Small intestine (tissue), 16 donors: ENCODE measurements at places on chromosomes 1 and 21.
A peak's percentile ranks its signal among the peaks of the same experiment; 100 is the strongest.

- H3K4me1 ChIP-seq, result no peaks in the 10 kb centered on the region
- no peak overlapping the region for H3K4me3 ChIP-seq
- no peaks in the 10 kb centered on the region for H3K27me3 ChIP-seq
- no peak overlapping the region for H3K27ac ChIP-seq
Measured at GRCh38 chr1:17027900-17028299, 16.2 kb upstream of the ATP13A2 start.

DNA sequence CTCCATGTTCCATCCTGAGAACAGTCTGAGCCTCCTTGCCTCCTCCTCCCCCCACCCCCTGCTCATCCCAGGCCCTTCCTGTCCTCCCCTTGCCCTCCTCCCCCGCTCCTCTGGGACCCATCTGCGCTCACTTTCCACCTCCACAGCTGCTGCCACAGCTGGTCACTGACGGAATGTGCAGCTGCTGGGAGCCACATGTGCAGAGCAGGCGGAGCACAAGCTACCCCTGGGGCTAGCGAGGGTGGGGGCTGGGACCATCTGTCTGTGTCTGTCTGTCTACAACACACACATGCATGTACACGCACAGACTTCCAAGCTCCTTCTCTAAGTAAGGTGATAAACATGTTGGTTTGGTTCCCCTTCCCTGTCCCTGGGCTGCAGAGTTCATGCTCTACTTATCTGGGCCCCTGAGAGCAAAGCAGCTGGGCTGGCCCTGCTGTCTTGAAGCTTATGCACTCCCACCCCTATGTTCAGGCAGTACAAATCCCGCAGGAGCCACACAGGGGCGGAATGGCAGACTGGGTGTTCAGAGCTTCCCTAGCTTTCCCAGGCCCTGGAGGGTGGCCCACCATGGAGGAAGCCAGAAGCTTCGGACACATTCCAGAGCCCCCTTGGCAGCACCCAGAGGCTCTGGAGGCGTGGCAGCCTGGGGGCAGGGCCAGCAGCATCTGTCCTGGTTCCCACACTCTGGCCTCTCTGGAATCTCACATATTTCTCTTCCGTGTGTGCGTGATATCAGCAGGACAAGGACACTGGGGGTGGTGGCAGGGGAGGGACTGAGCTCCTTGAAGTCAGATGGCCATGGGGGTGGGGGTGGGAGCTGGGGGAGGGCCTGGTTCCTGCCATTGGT, 7.0 kb upstream of the HEYL start:
- H3K27me3 ChIP-seq, result peaks cover 16% of the 10 kb centered on the region
- H3K4me1 ChIP-seq, result no peaks in the 10 kb centered on the region
- H3K4me3 ChIP-seq, result no peak overlapping the region
- no peaks in the 10 kb centered on the region for H3K36me3 ChIP-seq
- no peak for DNase-seq
- no peak overlapping the region for H3K27ac ChIP-seq

DNA sequence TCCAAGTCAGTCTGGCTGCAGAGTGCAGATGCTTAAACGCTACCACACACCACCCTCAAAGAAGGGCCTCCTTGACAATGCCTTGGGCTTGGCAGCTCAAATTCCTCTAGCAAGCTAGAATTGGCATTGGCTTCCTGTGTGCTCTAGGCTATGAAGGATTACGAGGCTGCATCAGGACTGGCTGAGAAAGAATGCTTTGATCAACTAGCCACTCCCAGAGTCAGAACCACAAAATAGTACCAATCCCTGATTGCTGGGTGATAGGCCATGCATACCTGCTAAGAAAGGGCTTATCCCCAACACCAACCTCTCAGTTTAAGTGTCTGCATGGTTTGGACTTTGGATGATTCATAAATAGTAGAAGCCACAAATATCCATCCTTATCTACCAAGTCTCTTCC, 504.9 kb downstream of the OMA1 start:
- H3K27ac ChIP-seq, result no peak overlapping the region
- H3K4me3 ChIP-seq, result no peak overlapping the region
- peaks cover 2% of the 10 kb centered on the region for H3K27me3 ChIP-seq
- no peaks in the 10 kb centered on the region for H3K4me1 ChIP-seq

DNA sequence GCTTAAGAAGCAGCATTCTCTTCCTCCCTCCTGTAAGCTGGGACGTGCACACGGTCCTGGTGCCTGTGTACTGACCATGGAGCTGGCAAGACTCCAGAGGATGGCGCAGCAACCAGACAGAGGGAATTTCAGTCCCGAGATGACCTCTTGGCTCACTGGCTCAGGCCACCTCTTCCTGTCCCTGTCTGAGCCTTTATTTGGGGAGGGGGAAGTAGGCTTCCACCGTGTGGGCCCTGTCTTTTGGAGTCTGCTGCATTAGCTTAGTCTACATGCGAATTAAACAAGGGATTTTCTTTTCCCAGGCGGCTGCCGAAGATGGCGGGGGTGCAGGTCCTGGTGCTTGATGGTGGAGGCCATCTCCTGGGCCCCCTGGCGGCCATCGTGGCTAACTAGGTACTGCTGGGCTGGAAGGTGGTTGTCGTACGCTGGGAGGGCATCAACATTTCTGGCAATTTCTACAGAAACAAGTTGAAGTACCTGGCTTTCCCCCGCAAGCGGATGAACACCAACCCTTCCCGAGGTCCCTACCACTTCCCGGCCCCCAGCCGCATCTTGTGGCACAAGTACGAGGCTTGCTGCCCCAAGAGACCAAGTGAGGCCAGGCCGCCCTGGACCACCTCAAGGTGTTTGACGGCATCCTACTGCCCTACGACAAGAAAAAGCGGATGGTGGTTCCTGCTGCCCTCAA, 10.2 kb downstream of the IL24 start:
- no peak overlapping the region for H3K27ac ChIP-seq
- H3K27me3 ChIP-seq, result no peaks in the 10 kb centered on the region
- no peak for DNase-seq
- no peaks in the 10 kb centered on the region for H3K4me1 ChIP-seq

DNA sequence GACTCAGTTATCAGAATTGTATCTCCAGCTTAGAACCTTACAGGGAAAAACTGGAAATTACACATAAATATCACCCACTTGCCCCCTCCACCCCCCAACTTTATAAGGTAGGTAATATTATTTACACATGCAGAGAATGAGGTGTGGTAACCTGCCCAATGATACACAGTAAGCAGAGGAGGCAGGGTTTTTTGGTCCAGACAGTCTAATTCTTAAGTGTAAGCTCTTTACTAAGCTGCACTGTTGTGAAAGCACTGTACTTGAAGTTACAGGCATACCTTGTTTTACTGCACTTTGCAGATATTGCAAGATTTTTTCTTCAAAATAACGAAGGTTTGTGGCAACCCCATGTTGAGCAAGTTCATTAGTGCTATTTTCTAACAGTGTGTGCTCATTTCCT, 24.8 kb upstream of the MYOCOS start:
- no peaks in the 10 kb centered on the region for H3K4me1 ChIP-seq
- H3K36me3 ChIP-seq, result peaks cover 2% of the 10 kb centered on the region
- DNase-seq, result no peak
- no peaks in the 10 kb centered on the region for H3K27me3 ChIP-seq

GRCh38 chr1:13737398-13737797, 37.4 kb downstream of the PRDM2 start:
- no peak overlapping the region for H3K4me3 ChIP-seq
- H3K27ac ChIP-seq, result no peak overlapping the region
- H3K36me3 ChIP-seq, result peaks cover 6% of the 10 kb centered on the region
- DNase-seq, result peak; percentile 23
- peaks cover 3% of the 10 kb centered on the region for H3K4me1 ChIP-seq
- no peaks in the 10 kb centered on the region for H3K27me3 ChIP-seq

DNA sequence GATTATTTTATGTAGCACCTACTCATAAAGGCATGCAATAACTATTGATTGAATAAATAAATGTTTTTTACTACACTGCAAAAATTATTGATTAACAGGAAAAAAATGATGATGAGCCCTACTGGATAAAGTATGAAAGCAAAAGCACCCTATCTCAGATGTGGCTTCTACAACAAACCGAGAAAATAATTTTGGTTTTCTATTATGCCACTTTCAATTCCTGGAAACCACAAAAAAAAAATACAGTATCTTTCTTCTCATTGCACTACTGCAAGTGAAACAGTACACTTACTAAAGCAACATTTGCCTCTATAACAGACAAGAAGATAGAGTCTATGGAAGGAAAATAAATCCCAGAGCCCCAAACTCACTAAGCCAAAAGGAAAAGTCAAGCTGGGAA, 1882.4 kb downstream of the NCAM2 start:
- H3K4me1 ChIP-seq, result no peaks in the 10 kb centered on the region
- DNase-seq, result no peak
- H3K27me3 ChIP-seq, result no peaks in the 10 kb centered on the region
- no peak overlapping the region for H3K27ac ChIP-seq
- no peak overlapping the region for H3K4me3 ChIP-seq

DNA sequence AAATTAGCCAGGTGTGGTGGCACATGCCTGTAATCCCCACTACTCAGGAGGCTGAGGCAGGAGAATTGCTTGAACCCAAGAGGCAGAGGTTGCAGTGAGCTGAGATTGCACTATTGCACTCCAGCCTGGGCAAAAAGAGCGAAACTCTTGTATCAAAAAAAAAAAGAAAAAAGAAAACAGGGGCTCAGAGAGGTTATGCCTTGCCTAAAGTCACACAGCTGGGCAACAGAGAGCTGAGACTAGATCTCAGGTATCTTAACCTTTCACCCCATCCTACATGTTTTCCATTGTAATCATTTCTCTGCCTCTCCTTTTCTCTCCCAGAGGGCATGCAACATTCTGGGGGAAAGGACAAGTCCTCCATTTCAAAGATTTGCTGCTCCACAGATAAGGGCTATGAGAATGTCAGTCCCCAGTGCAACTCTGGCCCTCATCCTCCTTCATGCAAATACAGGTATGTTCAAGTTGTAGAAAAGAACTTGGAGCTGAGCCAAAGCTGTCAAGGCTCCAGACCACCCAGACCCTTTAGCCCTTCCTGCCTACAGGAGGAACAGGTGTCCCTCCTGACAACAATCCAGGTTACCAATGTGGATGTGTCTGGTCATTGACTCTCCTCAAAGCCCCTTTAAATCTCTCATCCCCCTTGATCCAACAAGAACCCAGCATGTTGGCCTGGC, 6.9 kb downstream of the SLC9A1 start:
- H3K4me1 ChIP-seq, result peaks cover 42% of the 10 kb centered on the region
- H3K27me3 ChIP-seq, result no peaks in the 10 kb centered on the region
- no peak for DNase-seq
- H3K27ac ChIP-seq, result no peak overlapping the region
- peaks cover 43% of the 10 kb centered on the region for H3K36me3 ChIP-seq

DNA sequence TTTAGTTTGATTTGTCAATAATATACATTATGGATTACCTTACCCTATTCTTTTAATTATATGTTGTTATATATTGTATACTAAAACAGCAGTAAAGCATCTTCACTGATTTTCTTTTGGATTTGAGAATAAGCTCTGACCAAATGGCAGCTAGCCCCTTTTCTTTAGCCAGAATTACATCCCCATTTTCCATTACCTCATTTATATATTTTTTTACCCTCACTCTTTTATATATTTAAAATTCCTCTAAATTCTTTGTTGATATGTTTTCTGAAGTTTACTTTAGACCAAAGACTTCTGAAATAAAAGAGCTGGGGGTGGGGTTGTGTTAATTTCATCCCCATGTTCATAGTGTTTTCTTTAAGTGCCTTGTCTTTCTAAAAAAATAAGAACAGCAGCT, 24.6 kb downstream of the ANGPTL1 start:
- no peak overlapping the region for H3K4me3 ChIP-seq
- no peak for DNase-seq
- H3K27ac ChIP-seq, result no peak overlapping the region
- peaks cover 3% of the 10 kb centered on the region for H3K36me3 ChIP-seq

GRCh38 chr1:67053535-67053784, 488 bp downstream of the SLC35D1 start:
- DNase-seq, result no peak
- peaks cover 9% of the 10 kb centered on the region for H3K4me1 ChIP-seq
- H3K27ac ChIP-seq, result peak overlapping the region; percentile 97
- H3K36me3 ChIP-seq, result peaks cover 5% of the 10 kb centered on the region
- H3K27me3 ChIP-seq, result no peaks in the 10 kb centered on the region

- H3K36me3 ChIP-seq, result no peaks in the 10 kb centered on the region
- no peak overlapping the region for H3K4me3 ChIP-seq
- peaks cover 2% of the 10 kb centered on the region for H3K4me1 ChIP-seq
- no peaks in the 10 kb centered on the region for H3K27me3 ChIP-seq
- no peak overlapping the region for H3K27ac ChIP-seq
- DNase-seq, result no peak
Measured at GRCh38 chr21:44462834-44463200, 7.5 kb downstream of the LRRC3 start.

GRCh38 chr1:161019751-161020495, 1.0 kb downstream of the F11R start:
- H3K4me1 ChIP-seq, result peaks cover 6% of the 10 kb centered on the region
- H3K4me3 ChIP-seq, result peak overlapping the region; percentile 61
- no peaks in the 10 kb centered on the region for H3K27me3 ChIP-seq
- peak overlapping the region; percentile 98 for H3K27ac ChIP-seq
- peaks cover 5% of the 10 kb centered on the region for H3K36me3 ChIP-seq

- peak overlapping the region; percentile 97 for H3K4me3 ChIP-seq
- peaks cover 22% of the 10 kb centered on the region for H3K36me3 ChIP-seq
- peak; percentile 40 for DNase-seq
- H3K4me1 ChIP-seq, result no peaks in the 10 kb centered on the region
- no peaks in the 10 kb centered on the region for H3K27me3 ChIP-seq
Measured at GRCh38 chr1:182389619-182390047, 2.0 kb downstream of the GLUL start.

GRCh38 chr1:21514245-21514644, 5.0 kb downstream of the ALPL start:
- peaks cover 3% of the 10 kb centered on the region for H3K4me1 ChIP-seq
- no peak overlapping the region for H3K4me3 ChIP-seq
- H3K27ac ChIP-seq, result no peak overlapping the region
- H3K27me3 ChIP-seq, result peaks cover 42% of the 10 kb centered on the region

- H3K27me3 ChIP-seq, result no peaks in the 10 kb centered on the region
- peak; percentile 37 for DNase-seq
- H3K4me1 ChIP-seq, result no peaks in the 10 kb centered on the region
- H3K27ac ChIP-seq, result no peak overlapping the region
- H3K4me3 ChIP-seq, result no peak overlapping the region
- H3K36me3 ChIP-seq, result no peaks in the 10 kb centered on the region
Measured at GRCh38 chr1:87151500-87152421, 176.9 kb upstream of the LMO4 start.

- H3K4me1 ChIP-seq, result no peaks in the 10 kb centered on the region
- peaks cover 7% of the 10 kb centered on the region for H3K36me3 ChIP-seq
- DNase-seq, result no peak
- H3K27ac ChIP-seq, result no peak overlapping the region
Measured at GRCh38 chr1:25468033-25468432, 37.3 kb downstream of the MACO1 start.

DNA sequence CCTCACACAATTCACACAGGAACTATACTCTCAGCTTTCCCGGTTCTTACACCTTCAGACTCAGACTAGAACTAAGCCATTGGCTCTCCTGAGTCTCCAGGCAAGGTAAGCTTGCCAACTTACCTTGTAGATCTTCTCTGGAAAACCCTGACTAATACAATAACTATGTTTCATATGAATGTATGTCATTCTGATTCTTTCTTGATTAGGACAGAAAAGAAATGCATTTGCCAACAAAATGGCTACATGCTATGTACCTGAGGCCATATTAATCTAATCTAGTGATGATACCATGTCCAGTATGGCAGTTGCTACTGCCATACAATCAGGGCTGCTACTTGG, 9.8 kb upstream of the ZSWIM5 start:
- H3K27me3 ChIP-seq, result no peaks in the 10 kb centered on the region
- no peaks in the 10 kb centered on the region for H3K36me3 ChIP-seq
- H3K27ac ChIP-seq, result no peak overlapping the region
- no peak for DNase-seq
